ENCODE measurements at places on chromosomes 7 and 10.

- DNase-seq: no peak
Measured at GRCh38 chr7:24318326-24318725, 34.3 kb downstream of the NPY start.

DNA sequence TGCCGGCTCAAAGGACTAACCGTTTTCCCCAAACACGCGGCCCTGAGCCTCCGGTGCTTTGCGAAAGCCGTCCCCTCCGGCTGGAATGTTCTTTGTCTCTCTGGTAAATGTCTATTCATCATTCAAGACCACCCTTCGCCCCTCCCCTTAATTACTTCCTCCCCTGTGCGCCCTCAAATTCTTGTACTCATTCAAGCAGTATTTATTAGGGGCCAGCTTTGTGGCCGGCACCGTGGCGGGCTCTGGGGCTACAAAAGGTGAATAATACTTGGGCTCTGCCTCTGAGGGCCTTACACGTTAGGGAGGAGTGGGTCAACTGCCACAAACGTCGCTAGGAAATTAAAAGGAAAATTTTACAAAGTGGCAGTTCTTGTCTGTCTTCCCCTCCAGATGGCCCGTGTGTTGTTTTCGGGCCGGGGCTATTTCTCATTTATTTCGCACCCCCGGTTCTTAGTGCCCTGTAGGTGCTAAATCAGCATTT, 1.5 kb upstream of the MEST start:
- no peak for DNase-seq

DNA sequence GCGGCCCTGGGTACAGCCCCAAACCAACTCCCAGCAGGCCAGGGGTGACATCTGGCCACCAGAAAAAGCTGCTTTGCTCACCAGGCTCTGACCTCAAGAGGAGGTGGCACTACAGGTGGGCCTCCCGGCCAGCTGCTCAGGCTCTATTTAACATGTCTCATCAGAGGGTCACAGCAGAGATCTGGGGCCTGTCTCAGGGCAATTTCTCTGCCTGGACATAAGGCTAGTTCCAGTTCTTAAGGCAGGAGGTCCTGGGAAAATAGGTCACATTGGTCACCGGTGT, 88.6 kb downstream of the GFRA1 start:
- no peak for DNase-seq

GRCh38 chr7:131358636-131359035, 31.0 kb downstream of the MKLN1 start:
- DNase-seq: no peak

GRCh38 chr10:122047560-122047959, 58.6 kb downstream of the TACC2 start:
- DNase-seq: no peak

DNA sequence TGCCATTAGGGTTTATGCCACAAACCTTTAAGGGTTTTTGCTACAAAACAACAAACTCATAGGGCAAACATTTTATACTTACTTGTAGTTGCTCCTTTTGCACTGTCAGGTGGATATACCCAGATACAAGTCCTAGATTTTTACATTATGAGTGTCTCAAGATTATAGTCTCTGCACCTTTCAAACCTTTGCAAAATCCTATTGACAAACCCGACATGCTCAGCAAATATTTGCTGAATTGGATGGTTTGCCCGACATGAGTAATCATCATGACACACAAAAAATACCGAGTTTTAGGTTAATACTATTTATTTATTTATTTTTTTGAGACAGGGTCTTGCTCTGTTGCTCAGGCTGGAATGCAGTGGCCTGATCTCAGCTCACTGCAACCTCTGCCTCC, 117.3 kb downstream of the SLC25A13 start:
- no peak for DNase-seq

GRCh38 chr10:103510046-103510685, 16.7 kb downstream of the NEURL1 start:
- DNase-seq: peak; percentile 54

GRCh38 chr10:132961787-132962622, 19.6 kb upstream of the CFAP46 start:
- DNase-seq: no peak

- no peak for DNase-seq
Measured at GRCh38 chr7:87426160-87426559, 49.3 kb downstream of the ABCB4 start.

DNA sequence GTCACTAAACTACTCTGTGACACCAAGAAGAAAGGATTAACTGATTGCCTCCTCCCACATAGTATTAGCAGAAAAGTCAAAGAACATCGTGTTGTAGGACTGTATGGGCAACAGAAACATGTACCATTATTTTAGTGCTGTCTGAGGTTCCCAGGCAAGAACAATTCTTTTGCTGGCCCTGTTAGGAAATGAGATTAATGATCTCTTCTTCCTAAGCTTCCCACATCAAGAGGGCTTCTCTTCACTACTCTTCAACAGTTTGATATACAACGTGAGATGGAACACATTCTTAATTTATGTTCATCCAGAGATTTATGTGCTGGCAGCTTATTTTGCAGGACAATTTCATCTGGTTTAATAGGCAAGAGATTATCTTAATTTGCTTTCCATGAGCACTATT, 219.6 kb downstream of the DOCK4 start:
- DNase-seq: no peak

DNA sequence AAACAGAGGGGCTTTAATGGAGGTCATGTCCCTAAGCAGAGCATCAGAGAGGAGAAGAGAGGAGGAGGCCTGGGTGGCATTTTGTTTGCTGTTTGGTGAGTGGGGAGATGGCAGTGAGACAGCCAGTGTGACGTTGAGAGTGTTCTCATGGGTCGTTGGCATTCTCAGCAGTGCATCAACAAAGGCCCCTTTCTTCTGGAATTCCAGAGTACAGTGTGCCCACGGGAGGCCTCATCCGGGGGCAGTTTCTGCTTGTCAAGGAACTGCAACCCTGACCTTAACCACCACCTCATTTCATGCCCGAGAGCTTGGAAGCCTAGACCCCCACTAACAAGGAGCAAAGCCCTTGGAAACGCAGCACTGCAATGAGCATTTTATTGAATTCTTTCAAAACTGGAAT, 92.9 kb downstream of the CELF2 start:
- peak; percentile 28 for DNase-seq

DNA sequence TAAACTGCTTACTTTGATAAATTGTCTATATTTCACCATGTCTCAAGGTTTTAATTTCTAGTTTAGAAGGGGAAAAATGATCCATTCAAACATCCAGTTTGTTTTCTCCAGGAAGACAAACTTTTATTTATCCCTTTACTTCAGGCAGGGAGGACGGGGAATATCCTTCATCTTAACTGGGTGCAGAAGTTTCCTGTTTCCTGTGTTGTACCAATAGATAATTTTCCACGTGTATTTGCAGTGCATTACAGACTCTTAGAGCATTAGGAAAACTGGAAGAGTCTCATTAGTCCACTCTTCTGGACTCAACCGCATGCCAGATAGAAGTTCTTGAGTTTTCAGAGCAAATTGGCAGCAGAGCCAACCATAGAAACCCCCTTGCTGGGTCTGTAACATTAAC, 39.4 kb upstream of the PIP4K2A start:
- DNase-seq: no peak

- no peak for DNase-seq
Measured at GRCh38 chr10:132580143-132580542, 42.6 kb downstream of the INPP5A start.

- no peak for DNase-seq
Measured at GRCh38 chr7:159209429-159209828, 64.8 kb upstream of the VIPR2 start.

- DNase-seq: no peak
Measured at GRCh38 chr7:88590963-88591362, 168.5 kb upstream of the ZNF804B start.

GRCh38 chr10:30456266-30456665, 22.3 kb downstream of the MAP3K8 start:
- DNase-seq: no peak

GRCh38 chr7:122305475-122306319, 1.1 kb upstream of the FEZF1 start:
- no peak for DNase-seq

GRCh38 chr10:3848775-3849635, 64.0 kb upstream of the KLF6 start:
- no peak for DNase-seq

- peak; percentile 53 for DNase-seq
Measured at GRCh38 chr7:30771174-30771879, at the start of gene MINDY4. TSS of gene MINDY4 (plus strand) at chr7:30771417. CDS start at chr7:30771494, 77 bp downstream.

DNA sequence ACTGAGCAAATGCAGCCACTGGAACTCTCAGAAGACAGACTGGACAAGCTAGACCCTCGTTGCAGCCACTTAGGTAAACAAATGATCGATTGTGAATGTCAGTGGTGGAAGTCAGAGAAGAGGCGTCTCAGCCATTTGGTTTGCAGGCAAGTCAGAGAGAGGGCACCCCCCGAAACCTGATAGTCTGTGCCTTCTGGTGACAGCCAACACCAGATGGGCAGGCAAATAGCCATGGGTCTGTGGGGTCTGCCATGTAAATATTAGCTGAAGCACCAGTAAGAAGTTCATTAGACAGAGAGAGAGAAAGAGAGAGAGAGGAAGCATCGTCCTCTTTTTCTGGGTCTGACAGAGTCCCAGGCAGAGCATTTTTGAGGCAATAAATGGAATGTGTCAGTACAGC, 5.4 kb downstream of the PPP1R17 start:
- DNase-seq: no peak

- DNase-seq: no peak
Measured at GRCh38 chr10:129523723-129524316, 56.8 kb downstream of the MGMT start.

DNA sequence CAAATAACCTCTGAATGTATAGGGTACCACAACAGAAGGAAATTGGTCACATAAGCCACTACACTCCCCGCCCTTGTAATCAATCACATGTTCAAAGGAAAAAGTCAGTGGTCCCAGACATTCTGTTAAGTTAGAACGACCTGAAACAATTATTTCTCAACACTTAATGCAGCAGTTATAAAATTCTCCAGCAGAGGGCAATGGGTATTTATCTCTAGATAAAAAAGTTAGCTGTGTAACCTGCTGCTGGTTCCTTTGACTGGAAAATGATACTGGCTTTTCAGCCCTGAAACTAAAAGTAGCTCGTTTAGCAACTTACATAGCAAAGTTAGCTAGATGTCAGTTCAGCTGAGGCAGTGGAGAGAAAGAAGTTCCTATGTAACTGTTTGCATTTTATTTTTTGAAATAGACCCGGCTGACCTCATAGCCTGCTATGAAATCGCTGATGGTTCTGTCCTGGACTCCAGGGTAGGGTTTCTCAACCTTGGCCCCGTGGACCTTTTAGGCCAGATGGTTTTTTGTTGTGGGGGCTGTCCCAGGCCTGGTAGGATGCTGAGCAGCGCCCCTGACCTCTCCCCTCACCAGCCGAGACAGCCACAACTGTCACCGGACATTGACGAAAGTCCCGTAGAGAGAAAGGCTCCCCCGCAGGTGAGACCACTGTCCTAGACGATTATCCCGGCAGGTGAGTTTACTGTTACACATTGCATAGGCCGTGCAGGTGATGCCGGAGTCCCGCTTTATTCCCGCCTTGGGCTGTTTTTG, 40.2 kb upstream of the PROSER2 start:
- no peak for DNase-seq

DNA sequence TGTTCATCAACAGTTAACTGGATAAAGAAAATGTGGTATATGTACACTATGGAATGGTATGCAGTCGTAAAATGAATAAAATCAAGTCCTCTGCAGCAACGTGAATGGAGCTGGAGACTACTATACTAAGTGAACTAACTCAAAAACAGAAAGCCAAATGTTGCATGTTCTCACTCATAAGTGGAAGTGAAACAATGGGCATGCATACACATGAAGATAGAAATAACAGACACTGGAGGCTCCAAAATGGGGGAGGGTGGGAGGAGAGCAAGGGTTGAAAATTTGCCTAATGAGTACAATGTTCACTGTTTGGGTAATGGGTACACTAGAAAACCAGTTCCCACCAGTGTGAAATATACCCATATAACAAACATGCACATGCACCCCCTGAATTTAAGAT, 179.5 kb downstream of the ZWINT start:
- no peak for DNase-seq

DNA sequence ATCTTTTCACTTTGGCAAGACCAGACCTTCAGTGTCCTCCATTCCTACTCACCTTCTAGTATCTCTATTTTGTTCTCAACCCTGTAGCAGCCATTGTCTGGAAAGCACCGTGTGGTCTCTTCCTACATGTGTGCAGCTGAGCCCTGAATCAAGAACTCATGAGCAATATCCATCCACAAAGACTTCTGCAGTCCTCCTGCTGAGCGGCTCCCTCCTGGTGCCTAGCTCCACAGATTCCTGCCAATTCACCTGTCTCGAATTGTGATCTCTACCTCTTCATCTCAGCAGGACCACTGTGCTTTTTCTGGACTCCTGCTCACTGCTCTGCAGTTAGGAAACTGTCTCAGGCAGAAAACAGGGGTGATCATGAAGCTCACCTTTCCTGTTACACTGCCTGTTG, 118.8 kb downstream of the RELN start:
- DNase-seq: no peak

DNA sequence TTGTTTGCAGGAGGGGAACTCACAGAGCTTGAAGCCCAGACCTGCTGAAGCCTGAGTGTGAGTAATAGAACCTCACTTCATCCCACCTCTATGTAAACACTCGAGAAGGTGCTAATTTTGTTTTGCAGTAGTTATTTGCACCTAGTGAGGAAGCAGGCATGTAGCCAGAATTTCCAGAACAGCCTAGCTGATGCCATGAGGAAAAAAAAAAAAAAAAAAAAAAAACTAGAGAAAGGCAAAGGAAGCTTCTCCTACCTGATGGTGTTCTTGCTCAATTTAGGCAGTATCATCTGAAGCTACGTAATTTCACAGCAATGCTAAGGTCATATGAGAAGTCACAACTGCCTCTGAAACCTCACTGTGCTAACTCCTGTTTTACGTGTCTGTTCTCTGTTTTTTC, 13.6 kb upstream of the GPR37 start:
- DNase-seq: no peak

DNA sequence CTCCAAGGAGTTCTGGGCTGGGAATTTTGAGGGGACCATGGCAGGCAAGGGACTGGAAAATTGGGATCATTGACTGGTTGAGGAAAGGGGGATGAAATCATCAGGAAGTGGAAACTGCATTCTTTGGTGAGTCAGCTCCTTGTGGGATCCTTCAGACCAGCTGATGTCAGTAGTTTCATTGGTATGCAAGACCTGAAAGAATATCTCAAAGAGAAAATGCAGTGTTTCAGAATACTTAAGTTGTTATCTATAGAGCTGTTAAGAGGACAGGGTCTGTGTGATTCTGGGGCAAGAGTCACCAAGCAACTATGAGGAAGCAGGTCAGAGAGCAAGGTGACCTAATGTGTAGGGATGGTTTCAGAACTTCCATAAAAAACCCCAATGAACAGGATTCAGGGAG, 595.9 kb upstream of the AUTS2 start:
- no peak for DNase-seq

DNA sequence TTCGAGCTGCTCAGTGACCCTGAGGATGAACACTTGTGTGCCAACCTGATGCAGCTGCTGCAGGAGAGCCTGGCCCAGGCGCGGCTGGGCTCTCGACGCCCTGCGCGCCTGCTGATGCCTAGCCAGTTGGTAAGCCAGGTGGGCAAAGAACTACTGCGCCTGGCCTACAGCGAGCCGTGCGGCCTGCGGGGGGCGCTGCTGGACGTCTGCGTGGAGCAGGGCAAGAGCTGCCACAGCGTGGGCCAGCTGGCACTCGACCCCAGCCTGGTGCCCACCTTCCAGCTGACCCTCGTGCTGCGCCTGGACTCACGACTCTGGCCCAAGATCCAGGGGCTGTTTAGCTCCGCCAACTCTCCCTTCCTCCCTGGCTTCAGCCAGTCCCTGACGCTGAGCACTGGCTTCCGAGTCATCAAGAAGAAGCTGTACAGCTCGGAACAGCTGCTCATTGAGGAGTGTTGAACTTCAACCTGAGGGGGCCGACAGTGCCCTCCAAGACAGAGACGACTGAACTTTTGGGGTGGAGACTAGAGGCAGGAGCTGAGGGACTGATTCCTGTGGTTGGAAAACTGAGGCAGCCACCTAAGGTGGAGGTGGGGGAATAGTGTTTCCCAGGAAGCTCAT, 1.1 kb downstream of the DDIT4 start:
- DNase-seq: peak; percentile 93
